ENCODE measurements at places on chromosomes 7 and 10.

- DNase-seq = no peak
Measured at GRCh38 chr7:73704640-73705550, 14.6 kb downstream of the STX1A start.

GRCh38 chr10:4034907-4035598, 250.0 kb upstream of the KLF6 start:
- DNase-seq = no peak

DNA sequence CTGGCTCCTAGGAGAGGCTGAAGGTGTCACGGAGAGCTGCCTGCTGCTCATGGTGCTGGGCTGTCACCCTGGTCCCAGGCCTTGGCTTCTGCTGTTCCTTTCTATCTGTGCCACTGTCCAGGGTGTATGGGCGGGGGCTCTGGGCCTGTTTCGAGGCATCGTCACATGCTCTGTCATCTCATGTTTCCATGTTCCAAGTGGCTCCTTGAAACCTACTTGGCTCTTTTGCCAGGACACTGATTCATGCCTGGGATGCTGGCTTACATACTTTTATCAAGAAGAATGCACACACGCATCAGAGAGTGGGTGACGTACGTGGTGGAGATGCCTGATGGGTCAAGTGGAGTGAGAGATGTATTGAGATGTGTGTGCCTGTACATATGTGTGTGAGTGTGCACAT, 50.9 kb downstream of the ADCY1 start:
- no peak for DNase-seq

DNA sequence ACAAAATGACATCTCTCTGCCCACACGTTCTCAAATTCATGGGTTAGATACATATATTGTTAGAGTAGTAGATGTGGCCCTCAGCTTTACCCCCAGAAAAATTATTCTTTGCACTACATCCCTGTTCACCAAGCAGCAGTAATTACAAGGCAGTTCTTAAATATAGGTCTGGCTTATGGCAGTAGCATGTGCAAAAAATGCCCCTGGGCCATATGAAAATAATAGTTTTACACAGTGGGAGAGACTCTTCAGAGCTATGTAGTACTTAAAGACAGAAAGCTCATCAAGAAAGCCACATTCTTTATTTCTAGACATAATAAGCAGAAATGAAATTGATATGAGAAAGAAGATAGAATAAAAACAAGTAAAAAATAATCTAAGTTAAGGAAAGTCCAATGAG, 196.3 kb upstream of the FOXP2 start:
- no peak for DNase-seq

Measured in NCI-H187 (cell line).